ENCODE measurements at places on chromosomes 5 and 9.

DNA sequence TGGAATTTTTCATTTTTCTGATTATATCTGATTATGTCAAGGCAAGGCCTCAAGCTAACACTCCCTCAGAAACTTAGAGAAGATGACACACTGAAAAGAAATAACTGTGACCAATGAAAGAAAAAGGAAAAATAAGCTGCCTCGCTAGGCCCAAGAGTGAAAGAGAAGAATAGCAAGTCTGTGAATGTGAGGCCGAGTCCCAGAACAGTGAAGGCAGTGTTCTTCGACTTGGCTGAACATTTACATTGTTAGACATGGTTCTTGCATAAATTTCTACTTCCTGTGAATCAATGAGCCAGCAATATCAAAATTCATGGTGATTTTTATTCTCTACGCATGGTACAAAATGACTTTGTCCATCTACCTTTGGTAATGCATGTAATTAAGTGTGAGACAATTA is at the start of gene ATP10B:
Gene ATP10B (minus strand): TSS at position 163 of the 400 bp plus-strand sequence. CDS start 164,137 bp downstream, outside the sequence.
- DNase-seq = no peak

GRCh38 chr9:33273972-33274328 is 9.1 kb downstream of the CHMP5 start:
- no peak for DNase-seq

- no peak for DNase-seq
These were observed 47.5 kb upstream of the CPLX2 start for GRCh38 chr5:175823731-175824525.

DNA sequence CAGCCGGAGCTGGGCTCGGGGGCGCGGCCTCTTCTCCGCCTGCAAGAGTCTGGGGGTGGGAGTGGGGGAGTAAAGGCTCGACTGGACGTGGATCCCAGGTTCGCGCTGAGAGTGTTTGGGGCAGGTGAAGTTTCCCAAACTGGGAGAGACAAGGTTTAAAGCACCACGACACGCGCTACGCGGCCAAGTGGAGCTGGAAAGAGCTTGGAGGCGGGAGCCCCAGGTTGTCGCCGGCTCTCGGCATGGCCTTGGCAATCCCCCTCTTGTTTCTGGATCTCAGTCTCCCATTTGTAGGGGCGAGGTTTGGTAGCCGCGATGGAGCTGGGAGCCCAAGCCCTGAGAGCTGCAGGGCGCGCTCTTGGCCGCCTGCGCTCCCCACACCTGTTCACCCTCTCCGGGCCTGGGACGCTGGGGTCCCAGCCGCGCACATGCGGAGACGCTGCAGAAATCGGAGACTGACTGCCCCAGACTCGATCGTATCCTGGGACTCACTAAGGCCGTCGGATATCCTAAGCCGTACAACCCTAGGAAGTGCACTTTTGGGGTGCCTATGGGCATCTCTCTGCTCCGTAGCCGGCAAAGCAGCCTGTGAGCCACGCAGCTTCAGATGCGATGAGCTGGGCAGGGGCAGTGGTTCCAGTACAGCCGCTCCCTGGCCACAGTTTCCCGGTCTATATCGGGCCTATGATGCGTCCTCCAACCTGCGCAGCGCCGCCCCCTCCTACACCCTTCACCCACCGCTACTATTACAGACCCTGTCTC is 937 bp downstream of the TMOD1 start:
- DNase-seq = no peak

DNA sequence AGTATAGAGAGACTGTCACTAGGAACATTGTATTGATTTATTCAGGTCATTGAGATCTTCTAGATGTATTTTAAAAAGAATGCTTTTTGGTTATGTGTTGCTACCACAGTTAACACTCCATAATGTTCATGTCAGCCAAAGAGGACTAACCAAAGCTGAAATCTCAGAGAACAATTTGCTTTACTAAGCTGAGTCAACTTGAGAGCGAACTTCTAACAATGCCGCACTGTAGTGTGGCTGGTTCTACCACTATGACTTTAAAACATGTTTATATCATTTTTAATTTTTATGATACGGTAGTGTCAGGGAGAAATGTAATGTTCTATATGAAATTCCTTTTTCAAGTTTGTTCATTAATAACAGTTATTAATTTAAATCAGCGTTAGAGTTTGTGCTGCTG is 42.1 kb downstream of the GALNT12 start:
- DNase-seq = no peak

DNA sequence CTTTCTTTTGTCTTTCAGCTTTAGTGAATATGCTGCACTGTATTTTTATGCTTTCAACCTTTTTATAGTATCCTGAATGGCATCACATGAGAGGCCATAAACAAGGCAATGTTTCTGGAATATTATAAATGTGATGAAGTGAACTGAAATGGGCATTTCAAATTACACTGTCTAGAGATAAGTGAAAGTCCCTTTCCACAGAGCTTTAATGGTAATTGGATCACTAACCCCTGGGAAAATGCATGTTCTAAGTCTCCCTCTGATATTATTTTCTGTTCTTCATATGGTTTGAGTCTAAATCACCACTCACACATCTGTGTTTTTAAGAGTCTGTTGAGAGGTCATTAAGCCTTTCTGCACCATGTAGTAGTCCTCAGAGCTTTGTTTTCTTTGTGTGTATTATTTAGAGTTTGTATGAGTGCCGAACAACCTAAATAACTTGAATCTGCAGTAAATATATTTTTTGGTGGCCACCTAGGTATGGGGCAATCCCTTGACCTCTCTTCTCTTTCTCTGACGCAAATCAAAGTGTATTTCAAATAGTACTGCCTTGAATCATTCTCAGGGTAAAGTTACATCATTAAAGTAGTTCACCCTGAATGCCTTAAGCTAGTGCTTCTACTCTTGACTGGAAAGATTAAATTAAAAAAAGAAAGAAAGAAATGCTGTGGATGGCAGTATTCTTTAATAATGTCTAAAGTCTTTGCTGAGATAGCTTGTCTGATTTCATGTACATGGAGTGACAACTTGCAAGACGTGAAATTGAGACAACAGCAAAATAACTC is 1931.0 kb upstream of the CDH6 start:
- DNase-seq = no peak

DNA sequence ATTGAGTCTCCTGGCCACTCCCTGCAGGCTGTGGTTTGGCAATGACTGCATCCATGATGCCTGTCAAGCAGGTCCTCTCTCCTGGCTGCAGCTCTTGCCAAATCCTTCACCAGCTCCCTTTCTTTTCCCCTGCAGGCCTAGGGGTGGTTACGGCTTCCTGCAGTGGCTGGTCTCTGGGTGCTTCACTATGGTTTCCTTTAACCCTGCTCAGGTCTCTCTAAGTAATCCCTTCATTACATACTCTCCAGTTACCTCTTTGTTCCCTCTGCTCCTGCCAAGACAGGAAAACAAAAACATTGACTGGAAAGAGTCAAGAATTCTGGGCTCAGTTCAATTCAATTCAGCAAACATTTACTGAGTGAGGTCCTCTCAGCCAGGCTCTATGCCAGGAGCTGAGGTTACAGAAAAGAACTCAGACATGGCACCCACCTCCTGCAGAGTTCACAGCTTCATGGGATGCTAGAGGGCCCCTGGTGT is 19.8 kb upstream of the PTPN3 start:
- no peak for DNase-seq

GRCh38 chr5:138448481-138449398 is 9.9 kb downstream of the REEP2 start:
- DNase-seq = peak; percentile 68
